ENCODE measurements at places on chromosomes 5 and 9. TPM values are rescaled to one million over a fixed set of nuclear protein-coding genes. Genes with fewer than 3 reads are reported as not detected.

DNA sequence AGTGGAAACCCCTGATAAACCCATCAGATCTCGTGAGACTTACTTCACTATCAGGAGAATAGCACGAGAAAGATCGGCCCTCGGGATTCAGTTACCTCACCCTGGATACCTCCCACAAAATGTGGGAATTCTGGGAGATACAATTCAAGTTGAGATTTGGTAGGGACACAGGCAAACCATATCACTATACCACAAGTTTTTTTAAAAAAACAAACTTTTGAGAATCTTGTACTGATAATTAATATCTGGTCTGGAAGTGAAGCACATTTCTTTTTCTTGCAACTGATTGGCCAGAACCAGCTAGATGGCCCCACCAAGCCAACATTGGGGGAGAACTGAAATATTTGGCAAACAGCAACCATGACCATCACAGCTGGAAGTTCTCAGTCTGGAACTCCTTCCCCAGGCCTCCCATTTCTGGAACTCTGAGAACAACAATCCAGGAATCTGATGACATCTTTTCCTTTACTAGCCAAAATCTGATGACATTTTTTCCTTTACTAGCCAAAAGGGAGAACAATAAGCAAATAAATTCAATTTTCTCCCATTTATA is 51.8 kb upstream of the CDKN2B start:
- peak; percentile 64 for DNase-seq

- DNase-seq, result peak; percentile 33
Observed at GRCh38 chr5:96316017-96316416, 117.0 kb downstream of the PCSK1 start.

DNA sequence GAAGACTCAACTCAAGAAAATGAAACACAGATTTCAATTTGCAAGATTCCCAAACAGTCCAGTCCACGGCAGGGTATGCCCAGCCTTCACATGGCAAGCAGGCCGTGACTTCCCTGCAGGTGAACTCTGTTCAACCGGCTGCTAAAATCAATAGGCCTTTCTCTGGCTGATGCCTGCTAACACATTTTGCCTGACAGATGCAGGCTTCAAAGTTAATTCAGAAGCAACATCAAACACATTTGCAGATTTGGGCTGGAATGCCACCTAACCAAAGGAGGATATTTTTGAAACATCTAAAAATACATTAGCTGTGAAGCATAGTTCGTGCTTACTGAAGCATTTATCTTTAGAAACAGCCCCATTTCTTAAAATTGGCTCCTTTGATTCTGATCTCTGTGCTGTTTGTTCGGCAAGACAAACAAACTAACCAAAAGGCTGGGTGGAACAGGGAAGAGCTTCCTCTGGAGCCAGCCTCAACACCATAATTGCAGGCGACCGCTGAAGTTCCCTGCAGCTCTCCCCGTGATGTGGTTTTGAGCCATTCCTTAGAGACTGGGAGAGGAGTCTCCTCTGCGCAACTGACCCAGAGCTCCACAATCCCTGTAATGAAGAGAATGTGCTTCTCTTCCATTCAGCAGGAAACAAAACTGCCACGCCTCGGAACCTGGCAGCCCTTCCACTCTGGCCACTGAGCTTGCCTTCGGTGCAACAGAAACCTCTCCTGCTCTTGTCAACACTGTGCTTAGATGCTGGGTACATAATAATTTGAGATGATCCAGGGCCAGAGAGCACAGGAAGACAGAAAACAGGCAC is 126.5 kb downstream of the MYO10 start:
- DNase-seq, result peak; percentile 74

The FAM78A gene
- total RNA-seq, result 23.0 TPM

DNA sequence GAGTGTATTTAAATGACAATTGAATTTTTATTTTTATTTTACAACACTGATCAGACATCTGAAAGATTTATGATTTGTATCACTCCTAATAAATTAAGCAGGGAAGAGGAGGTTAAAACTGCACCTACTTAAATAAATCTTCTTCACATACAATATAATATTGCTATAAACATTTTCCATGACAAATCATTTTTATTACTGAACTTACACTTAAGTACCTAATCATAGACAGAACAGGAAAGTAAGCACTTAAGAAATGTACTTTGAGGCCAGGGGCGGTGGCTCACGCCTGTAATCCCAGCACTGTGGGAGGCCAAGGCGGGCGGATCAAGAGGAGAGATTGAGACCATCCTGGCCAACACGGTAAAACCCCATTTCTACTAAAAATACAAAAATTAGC is 3.8 kb downstream of the PFDN1 start:
- DNase-seq, result no peak

The TMEM174 gene
- not detected for total RNA-seq
